Naive thymus-derived CD4-positive, alpha-beta T cell (primary cell): ENCODE measurements at places on chromosomes 12 and 14.

DNA sequence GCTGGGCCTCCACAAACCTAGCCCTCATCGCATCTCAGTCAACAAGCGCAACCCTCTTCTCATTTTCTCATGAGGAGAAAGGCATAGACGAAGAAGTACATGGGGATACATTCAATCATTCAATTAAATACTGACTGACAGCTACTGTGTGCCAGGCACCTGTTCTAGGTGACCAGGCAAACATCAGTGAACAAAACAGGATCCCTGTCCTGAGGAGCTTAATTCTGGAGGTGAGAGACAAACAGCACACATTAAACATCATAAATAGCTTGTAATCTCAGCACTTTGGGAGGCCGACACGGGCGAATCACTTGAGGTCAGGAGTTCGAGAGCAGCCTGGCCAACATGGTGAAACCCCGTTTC lies 362 bp upstream of the ACYP1 start:
- H3K27ac ChIP-seq, result peak overlapping the region; percentile 83
- H3K36me3 ChIP-seq, result no peaks in the 10 kb centered on the region
- DNase-seq, result no peak
- H3K4me1 ChIP-seq, result peaks cover 14% of the 10 kb centered on the region
- H3K4me3 ChIP-seq, result peak overlapping the region; percentile 98

- H3K4me3 ChIP-seq, result no peak overlapping the region
- H3K27me3 ChIP-seq, result no peaks in the 10 kb centered on the region
- no peak overlapping the region for H3K27ac ChIP-seq
- no peak for DNase-seq
Measured at GRCh38 chr12:91172096-91172495, 10.5 kb downstream of the DCN start.

- H3K27ac ChIP-seq, result no peak overlapping the region
- H3K36me3 ChIP-seq, result no peaks in the 10 kb centered on the region
- H3K27me3 ChIP-seq, result no peaks in the 10 kb centered on the region
- no peak for DNase-seq
- H3K4me3 ChIP-seq, result no peak overlapping the region
Measured at GRCh38 chr12:13817131-13817530, 164.3 kb downstream of the GRIN2B start.

- no peaks in the 10 kb centered on the region for H3K36me3 ChIP-seq
- no peak overlapping the region for H3K4me3 ChIP-seq
- no peaks in the 10 kb centered on the region for H3K4me1 ChIP-seq
- no peak overlapping the region for H3K27ac ChIP-seq
- DNase-seq, result no peak
Measured at GRCh38 chr14:89651805-89652204, 234.8 kb upstream of the FOXN3 start.

GRCh38 chr14:36646664-36647416 lies 14.8 kb upstream of the PAX9 start:
- DNase-seq, result no peak
- no peaks in the 10 kb centered on the region for H3K4me1 ChIP-seq
- no peaks in the 10 kb centered on the region for H3K36me3 ChIP-seq
- no peak overlapping the region for H3K27ac ChIP-seq
- no peak overlapping the region for H3K4me3 ChIP-seq
